Epithelial cell of umbilical artery (primary cell): ENCODE measurements at places on chromosomes 4 and X. TPM values are rescaled to one million over a fixed set of nuclear protein-coding genes. Genes with fewer than 3 reads are reported as not detected.

The CLRN2 gene
- not detected in 2 replicates for total RNA-seq

The JADE3 gene
- total RNA-seq, result 12.0 and 16.3 TPM in 2 replicates

The NXF2B gene
- not detected in 2 replicates for total RNA-seq

The TMPRSS11E gene
- not detected in 2 replicates for total RNA-seq

The ESX1 gene
- total RNA-seq, result not detected in 2 replicates

The OPN1LW gene
- not detected in 2 replicates for total RNA-seq

The FGF5 gene
- total RNA-seq, result 0.30 and 0.32 TPM in 2 replicates

The TMPRSS11D gene
- not detected in 2 replicates for total RNA-seq

The EDA gene
- total RNA-seq, result 0.46 and 0.97 TPM in 2 replicates

The FAT4 gene
- total RNA-seq, result 20.1 and 30.1 TPM in 2 replicates

The LAS1L gene
- 29.6 TPM in 2 replicates for total RNA-seq

The INTU gene
- total RNA-seq, result 2.9 and 4.7 TPM in 2 replicates

The EMCN gene
- 10.7 and 22.3 TPM in 2 replicates for total RNA-seq

The XAGE3 gene
- total RNA-seq, result not detected in 2 replicates

The CLDN22 gene
- total RNA-seq, result not detected in 2 replicates

The ANXA10 gene
- 0.30 TPM in 1 of 2 replicates, not detected in the other for total RNA-seq

The PNMA6A gene
- total RNA-seq, result 0.65 and 1.1 TPM in 2 replicates

The CLDN2 gene
- not detected in 2 replicates for total RNA-seq

The SLIT2 gene
- total RNA-seq, result 33.3 and 50.0 TPM in 2 replicates

The DAPP1 gene
- total RNA-seq, result not detected in 2 replicates

The MYOZ2 gene
- 0.15 and 1.3 TPM in 2 replicates for total RNA-seq

The COL25A1 gene
- 0.97 and 19.5 TPM in 2 replicates for total RNA-seq

The RIPPLY1 gene
- not detected in 2 replicates for total RNA-seq

The PNCK gene
- not detected in 2 replicates for total RNA-seq

The ADH6 gene
- total RNA-seq, result not detected in 2 replicates

The SH3BP2 gene
- 22.7 and 33.1 TPM in 2 replicates for total RNA-seq
